ENCODE measurements at places on chromosomes 12 and 14. TPM values are rescaled to one million over a fixed set of nuclear protein-coding genes. Genes with fewer than 3 reads are reported as not detected.

GRCh38 chr12:89863968-89864367 lies 155.3 kb upstream of the ATP2B1 start:
- no peak for DNase-seq

DNA sequence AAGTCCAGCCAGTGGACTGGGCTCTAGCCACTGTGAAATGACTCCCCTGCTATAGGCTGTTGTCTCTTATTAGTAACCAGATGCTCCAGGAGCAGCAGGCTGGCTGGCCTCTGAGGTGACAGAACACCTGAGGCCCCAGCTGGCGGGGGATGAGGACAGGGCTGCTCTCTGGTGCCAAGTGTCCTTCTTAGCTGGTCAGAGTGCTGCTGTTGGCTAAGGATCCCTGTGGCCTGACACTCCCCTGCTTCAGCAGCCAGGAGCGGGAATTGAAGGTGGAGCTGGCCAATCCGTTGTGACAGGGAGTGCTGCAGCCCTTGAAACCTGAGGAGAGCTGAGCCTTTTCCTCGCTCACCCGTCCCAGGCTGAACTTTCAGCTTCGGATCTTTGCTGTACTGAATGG lies 30.7 kb downstream of the TMEM229B start:
- no peak for DNase-seq

- no peak for DNase-seq
Observed at GRCh38 chr12:54452628-54453027, 20.8 kb downstream of the GTSF1 start.

Gene SYNE3
- 76.1 TPM for total RNA-seq

Gene KRT3
- not detected for total RNA-seq

- no peak for DNase-seq
Observed at GRCh38 chr12:6084261-6084968, 40.1 kb downstream of the VWF start.

Gene KRT83
- not detected for total RNA-seq

DNA sequence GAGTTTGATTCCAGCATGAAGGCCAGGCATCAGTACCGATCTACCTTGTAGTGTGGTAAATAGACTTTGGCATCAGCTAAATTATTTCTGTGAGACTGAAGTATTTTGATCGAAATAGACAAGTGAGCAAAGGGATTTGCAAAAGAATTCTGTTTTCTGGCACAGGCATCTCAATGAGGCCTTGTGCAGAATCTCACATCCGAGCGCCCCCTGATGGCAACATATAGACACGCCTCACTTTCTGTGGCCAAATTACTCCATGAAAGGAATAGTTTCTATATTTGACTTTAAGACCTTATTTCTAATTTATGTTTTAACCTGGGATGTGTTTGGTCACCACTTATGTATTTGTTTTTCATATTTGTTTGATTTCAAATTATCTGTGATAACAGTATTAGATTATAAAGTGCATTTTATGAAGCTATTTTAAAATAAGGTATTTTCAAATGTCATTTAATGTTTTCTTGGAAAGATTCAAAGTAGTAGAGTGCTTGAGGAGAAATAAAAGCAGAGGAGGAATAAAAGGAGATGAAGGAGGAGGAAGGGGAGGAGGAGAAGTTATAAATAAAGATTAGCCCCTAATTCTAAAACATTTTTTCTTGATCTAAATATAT lies 731.9 kb downstream of the NRXN3 start:
- DNase-seq = no peak

Gene JDP2
- total RNA-seq = 17.9 TPM

- no peak for DNase-seq
Observed at GRCh38 chr12:98418357-98419075, 96.9 kb upstream of the TMPO start.

Gene IFT43
- 21.5 TPM for total RNA-seq

Gene KRT6C
- not detected for total RNA-seq

GRCh38 chr12:121494093-121494787 lies 86.6 kb downstream of the KDM2B start:
- peak; percentile 74 for DNase-seq

DNA sequence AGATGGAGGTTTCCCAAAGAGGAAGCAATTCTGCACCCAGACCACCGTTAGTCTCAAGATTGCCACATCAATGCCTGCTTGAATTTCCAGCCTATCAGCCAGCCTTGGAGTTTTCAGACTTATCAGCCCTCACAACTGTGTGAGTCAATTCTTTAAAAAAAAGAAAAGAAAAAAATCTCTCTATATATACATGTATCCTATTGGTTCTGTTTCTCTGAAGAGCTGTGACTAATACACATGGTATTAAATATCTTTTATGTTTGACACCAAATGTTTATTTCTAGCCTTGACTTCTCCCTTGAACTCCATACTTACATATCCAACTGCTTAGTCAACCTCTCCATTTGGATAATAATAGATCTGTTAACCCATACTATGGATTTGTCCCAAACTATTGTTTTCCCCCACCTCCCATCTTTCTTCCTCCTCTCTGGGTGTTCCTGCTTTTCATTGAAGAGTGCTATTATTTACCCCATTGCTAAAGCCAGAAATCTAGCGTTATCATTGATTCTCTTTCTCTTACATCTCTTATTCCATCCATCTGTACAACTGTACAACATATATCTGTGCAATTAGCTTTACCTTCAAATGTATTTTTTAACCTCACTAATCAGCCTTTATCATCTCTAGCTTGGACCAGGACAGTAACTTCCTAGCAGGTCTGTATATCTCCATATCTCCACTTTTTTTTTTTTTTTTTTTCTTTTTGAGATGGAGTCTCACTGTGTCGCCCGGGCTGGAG lies 22.7 kb upstream of the EID3 start:
- DNase-seq = no peak

All from B cell (primary cell).